BJ (cell line): ENCODE measurements at places on chromosomes 3 and 15.
A peak's percentile ranks its signal among the peaks of the same experiment; 100 is the strongest.

GRCh38 chr15:60905587-60905986, 323.5 kb downstream of the RORA start:
- DNase-seq: no peak

GRCh38 chr3:53236112-53236841, 19.5 kb downstream of the TKT start:
- DNase-seq: peak; percentile 48

DNA sequence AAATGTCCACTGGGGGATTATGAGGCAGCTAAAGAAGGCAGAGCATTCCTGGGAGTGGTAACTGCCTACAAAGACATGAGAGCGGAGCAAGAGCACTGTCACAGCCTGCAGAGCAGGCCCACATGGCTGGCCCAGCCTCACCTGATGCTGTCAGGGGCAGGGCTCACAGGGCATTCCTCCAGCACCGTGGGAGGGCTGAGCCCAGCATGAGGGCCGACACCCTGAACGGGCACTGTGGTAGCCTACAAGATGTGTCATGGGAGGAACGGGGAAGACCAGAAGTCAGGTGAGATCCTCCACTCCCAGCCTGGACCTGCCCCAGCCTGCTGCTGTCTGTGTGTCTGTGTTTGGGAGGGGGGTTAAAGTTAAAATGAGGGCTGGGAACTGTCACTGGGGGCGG, 30.1 kb downstream of the CCDC12 start:
- DNase-seq: no peak

DNA sequence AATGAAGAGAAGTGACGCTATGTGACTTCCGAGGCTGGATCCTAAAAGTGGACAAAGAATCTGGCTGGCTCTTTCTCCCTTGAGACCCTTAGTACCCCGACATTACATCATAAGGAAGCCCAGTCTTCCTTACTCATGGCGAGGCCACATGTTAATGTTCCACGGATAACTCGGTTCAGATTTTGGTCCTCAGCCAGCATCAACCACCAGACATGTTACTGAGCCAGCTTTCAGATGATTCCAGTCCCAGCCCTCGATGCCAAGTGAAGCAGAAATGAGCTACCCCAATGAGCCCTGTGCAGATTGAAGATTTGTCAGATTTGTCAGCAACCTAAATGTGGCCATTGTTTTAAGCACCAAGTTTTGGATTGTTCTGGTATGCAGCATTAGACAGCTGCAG, 46.6 kb downstream of the SLCO2A1 start:
- no peak for DNase-seq

DNA sequence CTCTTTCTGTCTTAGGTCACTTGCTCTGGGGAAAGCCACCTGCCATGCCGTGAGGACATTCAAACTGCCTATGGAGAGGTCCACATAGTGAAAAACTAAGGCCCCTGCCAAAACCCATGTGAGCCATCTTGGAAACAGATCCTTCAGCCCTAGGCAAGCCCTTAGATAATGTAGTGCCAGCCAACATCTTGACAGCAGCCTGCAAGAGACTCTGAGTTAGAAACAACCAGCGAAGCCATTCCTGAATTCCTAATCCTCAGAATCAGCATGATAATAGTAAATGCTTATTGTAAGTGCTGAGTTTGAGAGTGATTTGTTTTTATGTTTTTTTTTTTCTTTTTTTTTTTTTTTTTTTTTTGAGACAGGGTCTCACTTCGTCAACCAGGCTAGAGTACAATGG, 40.6 kb downstream of the LEO1 start:
- DNase-seq: no peak

GRCh38 chr3:84960581-84960980, 1.8 kb downstream of the CADM2 start:
- no peak for DNase-seq

- DNase-seq: no peak
Measured at GRCh38 chr3:5613599-5613998, 426.1 kb downstream of the EDEM1 start.

DNA sequence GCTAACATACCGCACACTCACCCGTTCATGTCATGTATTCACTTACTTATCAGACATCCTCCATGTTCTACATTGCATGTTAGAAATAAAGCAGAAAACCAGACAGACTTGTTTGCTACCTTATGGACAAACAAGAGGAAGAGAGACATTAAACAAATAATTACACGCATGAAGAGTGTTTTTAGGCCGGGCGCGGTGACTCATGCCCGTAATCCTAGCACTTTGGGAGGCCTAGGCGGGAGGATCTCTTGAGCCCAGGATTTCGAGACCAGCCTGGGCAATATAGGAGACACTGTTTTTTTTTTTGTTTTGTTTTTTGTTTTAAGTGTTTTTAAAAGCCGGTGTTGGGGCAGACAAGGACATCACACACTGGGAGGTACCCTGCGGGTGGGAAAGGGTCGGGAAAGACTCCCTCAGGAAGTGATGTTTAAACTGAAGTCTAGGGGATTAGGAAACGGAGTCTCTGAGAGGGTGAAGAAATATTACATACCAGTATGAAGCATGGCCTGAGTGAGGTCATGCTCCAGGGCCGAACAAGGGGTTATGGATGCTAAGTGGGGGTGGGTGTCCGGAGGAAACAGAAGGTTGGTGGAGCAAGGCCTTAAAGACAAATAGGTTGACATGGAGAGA, 2.1 kb upstream of the USP3 start:
- no peak for DNase-seq
